ENCODE measurements at places on chromosomes 3 and 15. TPM values are rescaled to one million over a fixed set of nuclear protein-coding genes. Genes with fewer than 3 reads are reported as not detected.

- no peak for DNase-seq
Observed at GRCh38 chr3:183283886-183284285, 30.8 kb downstream of the B3GNT5 start.

Gene GPR27
- total RNA-seq, result not detected

GRCh38 chr15:77186594-77187011, 115.7 kb upstream of the TSPAN3 start:
- peak; percentile 63 for DNase-seq

Gene ST3GAL6
- not detected for total RNA-seq

DNA sequence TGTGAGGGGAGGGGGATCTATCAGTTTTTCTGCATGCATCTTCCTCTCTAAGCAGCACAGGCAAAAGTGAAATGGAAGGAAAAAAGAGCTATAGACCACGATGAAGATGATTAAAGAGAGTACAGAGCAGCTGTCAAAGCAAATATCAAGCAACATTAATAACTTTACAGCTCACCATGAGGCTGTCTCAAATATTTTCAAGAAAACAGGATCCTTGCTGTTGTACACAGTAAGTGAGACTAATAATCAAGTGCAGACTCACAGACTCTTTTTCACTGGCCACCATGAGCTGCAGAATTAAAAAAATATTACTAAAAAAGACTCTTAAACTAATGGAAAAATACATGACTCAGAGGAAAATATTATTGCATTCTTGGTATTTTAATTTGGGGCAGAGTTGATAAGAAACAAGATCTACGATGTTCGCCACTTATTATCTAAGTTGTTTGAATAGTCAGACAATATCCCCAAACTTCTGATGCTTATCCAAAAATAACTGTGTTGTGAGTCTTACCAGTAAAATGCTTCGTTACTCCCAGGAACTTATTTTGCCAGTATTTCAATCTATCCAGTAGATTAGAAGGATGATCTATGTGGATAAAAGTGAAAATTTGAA, 817.5 kb upstream of the ALCAM start:
- no peak for DNase-seq

DNA sequence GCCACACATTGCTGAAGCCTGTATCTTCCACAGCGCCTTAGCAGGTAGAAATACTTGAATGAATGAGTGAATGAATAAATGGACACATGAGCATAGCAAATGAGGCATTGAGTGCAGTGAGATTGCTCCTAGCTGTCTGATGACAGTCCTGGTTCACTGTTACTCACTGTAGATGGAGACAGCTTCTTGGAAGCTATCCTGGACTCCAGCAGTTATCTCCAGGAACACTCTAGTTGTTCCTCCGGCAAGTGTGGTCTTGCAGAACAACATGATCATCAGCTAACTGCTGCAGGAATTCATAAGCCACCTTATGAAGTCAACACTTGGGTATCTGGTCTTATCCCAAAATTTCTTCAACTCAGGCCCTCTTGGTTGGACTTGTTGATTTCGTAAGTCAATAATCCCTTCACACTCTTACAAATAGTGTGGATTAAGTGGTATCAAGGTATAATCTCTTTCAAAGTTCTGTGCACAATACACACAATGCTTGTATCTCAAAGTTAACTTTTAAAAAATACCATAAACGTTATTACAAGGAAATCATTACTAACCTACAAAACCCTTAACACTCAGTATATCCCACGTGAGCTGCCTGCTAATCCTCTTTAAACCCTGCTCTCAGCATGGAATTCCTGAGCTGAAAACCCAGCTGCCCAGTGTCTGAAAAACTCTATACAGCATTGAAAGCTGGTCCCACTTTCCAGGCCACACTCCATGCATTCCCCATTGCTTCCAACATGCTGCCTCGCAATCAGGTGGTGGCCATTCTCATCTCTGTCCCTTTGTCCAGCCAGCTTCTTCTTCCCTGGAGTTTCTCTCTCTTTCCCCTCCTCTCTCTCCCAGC, 14.4 kb upstream of the ZBTB38 start:
- DNase-seq, result no peak

GRCh38 chr15:90765531-90765930, 48.4 kb downstream of the BLM start:
- DNase-seq, result peak; percentile 55

Data from Karpas-422 (cell line).